ENCODE measurements at places on chromosomes 2 and 18. TPM values are rescaled to one million over a fixed set of nuclear protein-coding genes. Genes with fewer than 3 reads are reported as not detected.
A peak's percentile ranks its signal among the peaks of the same experiment; 100 is the strongest.

The UGT1A9 gene
- not detected for total RNA-seq

The PARD6G gene
- total RNA-seq, result 6.5 TPM

The CNDP1 gene
- total RNA-seq, result not detected

The LOXHD1 gene
- 2.7 TPM for total RNA-seq

The UGT1A7 gene
- total RNA-seq, result not detected

DNA sequence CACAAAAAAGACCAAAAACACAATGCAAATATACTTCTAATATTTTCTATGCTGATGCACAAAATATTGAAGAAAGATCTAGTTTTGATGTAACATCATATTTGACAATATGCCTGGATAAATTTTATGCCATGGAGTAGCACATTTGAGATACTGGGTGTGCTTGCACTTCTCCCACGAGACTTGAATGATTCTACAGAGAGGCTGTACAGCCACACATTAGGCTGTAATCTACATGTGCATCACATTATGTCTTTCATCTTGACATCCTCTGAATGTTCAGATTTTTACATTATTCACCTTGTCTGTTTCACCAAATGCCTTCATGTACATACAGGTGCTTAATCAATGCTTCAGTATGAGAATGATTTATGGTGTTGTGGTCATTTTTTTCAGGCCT is 756.4 kb upstream of the CDH7 start:
- no peak for DNase-seq
- H3K4me1 ChIP-seq, result no peaks in the 10 kb centered on the region
- H3K27me3 ChIP-seq, result no peaks in the 10 kb centered on the region

DNA sequence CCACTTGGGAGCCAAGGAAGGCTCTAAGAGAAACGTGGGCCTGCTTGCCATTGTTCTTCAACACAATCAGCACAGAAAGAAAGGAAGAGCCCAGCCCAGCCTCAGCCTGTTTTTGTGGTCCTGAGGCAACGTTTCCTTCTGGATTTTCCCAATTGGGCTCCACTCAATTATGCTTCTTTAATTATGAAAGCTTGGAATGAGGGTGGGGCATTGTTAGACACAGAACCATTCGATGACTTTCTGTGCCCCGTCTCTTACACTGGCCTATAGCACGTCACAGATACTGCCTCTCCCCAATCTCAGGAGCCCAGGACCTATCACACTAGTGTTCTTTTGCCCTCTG is 207.4 kb downstream of the ZFP36L2 start:
- peak overlapping the region; percentile 61 for H3K27ac ChIP-seq
- no peaks in the 10 kb centered on the region for H3K36me3 ChIP-seq
- H3K27me3 ChIP-seq, result no peaks in the 10 kb centered on the region
- DNase-seq, result no peak

GRCh38 chr2:120509991-120510735 is 164.2 kb downstream of the INHBB start:
- no peak for DNase-seq
- H3K36me3 ChIP-seq, result no peaks in the 10 kb centered on the region
- no peaks in the 10 kb centered on the region for H3K4me1 ChIP-seq
- no peak overlapping the region for H3K27ac ChIP-seq
- H3K27me3 ChIP-seq, result no peaks in the 10 kb centered on the region

DNA sequence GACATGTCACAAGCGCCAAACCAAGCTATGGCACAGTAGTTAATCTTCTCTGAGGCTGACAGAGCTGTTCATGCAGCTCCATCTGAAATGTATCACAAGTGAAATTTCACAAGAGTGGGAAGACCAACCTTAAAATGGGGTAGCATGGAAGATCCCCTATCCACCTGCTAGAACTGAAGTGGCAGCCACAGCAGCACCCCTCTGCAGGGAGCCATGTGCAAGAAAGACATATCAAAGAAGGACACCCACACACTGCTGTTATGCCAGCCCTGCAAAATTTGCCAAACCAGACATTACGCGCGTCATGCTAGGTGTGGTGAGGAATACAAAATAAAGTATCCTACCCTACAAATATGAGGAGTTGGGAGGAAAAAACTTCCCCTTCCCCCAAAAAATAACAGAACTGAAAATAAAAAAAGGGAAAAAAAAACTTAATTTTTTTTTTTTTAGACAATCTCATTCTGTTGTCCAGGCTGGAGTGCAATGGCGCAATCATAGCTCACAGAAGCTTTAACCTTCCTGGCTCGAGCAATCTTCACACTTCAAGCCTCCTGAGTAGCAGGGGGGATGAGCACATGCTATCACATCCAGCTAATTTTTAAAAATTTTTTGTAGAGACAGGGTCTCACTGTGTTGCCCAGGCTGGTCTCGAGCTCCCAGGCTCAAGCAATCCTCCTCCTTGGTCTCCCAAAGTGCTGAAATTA is 76.2 kb downstream of the STK39 start:
- H3K27me3 ChIP-seq, result no peaks in the 10 kb centered on the region
- DNase-seq, result no peak
- no peaks in the 10 kb centered on the region for H3K36me3 ChIP-seq
- H3K4me1 ChIP-seq, result peaks cover 4% of the 10 kb centered on the region

DNA sequence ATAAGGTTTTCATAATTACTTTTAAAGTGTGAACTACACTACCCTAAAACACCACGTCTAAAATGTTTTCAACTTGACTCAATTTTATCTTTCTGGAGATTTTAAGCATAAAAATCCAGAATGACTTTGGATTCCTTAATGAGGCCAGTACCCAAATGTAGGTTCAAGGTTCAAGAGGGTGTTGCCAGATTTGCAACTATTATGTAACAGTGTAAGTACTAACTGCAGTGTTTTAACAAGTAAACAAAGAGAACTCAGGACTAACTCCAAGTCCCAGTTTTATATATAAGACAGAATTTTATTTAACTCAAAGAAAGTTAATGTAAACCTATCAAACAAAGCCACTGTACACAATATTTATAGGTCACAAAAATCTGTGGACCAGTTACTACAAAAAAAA is 5.7 kb downstream of the HIBCH start:
- DNase-seq, result no peak
- H3K36me3 ChIP-seq, result peaks cover 11% of the 10 kb centered on the region

GRCh38 chr2:182968493-182968892 is 69.8 kb downstream of the NCKAP1 start:
- H3K27me3 ChIP-seq, result no peaks in the 10 kb centered on the region
- no peak overlapping the region for H3K27ac ChIP-seq
- no peak overlapping the region for H3K4me3 ChIP-seq
- H3K4me1 ChIP-seq, result no peaks in the 10 kb centered on the region
- DNase-seq, result no peak
- H3K36me3 ChIP-seq, result peaks cover 24% of the 10 kb centered on the region

DNA sequence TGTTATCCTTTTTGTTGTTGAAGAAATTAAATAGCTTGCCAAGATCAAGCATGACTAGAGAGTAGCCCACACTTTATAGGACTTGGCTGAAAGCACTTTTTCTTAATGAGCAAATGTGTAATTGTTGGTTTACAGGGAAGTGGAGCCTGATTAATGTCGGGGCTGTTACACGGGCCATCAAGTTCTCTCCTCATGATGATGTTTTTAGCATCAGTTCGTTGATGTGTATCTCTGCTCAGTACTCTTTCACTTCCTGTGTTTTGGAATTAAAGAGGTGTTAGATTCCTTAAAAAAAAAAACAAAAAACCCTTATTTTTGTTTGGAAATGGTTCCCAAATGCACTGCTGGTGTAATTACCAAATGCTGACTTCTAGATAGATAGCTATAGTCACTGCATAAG is 114.2 kb downstream of the PTPRM start:
- H3K27ac ChIP-seq, result no peak overlapping the region
- H3K4me3 ChIP-seq, result no peak overlapping the region
- no peaks in the 10 kb centered on the region for H3K27me3 ChIP-seq
- no peak for DNase-seq
- no peaks in the 10 kb centered on the region for H3K36me3 ChIP-seq

- DNase-seq, result peak; percentile 63
- H3K27ac ChIP-seq, result no peak overlapping the region
- H3K36me3 ChIP-seq, result no peaks in the 10 kb centered on the region
- no peaks in the 10 kb centered on the region for H3K27me3 ChIP-seq
- H3K4me3 ChIP-seq, result no peak overlapping the region
- peaks cover 52% of the 10 kb centered on the region for H3K4me1 ChIP-seq
Observed at GRCh38 chr2:8538531-8538930, 143.3 kb upstream of the ID2 start.

DNA sequence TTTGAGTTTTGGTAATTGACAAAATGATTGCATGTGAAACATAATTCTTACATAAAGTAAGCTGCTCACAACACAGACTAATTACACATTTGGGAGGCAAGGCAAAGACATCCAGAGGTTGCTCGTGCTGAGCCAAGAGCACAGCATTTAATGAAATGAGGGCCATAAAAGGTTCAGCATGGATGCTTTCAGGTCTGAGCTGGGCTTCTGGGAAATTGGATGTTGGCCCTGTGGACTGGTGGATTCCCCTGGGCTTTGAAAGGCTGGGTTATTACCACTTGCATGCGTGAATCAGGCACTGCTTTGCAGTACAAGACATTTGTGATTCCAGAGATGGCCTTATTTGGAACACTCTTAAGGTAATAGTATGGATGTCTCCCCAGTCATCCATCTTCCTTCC is 533.5 kb upstream of the NRP2 start:
- DNase-seq, result no peak
- H3K4me3 ChIP-seq, result no peak overlapping the region
- no peak overlapping the region for H3K27ac ChIP-seq

DNA sequence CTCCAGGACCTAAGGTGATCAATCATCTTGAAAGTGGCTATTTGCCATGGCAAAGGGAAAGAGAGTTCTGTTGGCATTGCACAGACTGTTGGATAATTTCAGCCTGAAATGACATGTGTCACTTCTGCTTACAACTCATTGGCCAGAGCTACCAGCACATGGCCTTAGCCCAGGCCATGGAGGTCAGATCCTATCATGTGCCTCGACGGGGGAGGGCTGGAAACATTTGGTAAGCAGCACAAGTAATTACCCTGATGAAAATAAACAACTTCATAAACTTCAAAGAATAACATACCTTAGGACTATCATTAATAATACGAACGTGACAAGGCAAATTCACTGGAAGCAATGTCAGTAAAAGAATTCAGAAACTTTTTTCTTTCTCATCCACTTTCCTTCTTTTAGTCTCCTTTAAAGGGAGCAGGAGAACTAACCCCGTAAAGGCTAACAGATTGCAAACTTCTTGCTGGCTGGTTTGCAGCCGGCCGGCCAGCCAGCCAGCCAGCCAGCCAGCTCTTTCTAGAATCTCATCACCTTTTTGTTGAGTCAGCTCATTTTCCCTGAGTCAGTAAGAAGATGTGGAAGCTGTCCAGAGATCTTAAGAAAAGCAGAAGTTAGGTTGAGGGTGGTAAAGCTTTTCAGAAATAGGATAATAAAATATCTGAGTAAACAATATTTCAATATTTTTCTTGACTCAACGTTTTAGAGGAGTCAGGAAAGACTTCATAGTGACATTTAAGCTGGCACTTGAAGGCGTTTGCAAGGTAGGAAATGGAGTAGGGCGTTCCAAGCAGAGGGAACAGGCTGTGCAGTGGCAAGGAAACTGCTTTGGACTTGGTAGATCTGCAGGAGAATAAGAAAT is 31.9 kb downstream of the CNRIP1 start:
- no peak overlapping the region for H3K4me3 ChIP-seq
- peak overlapping the region; percentile 40 for H3K27ac ChIP-seq
- no peaks in the 10 kb centered on the region for H3K36me3 ChIP-seq
- H3K27me3 ChIP-seq, result no peaks in the 10 kb centered on the region

GRCh38 chr2:173101687-173102086 is 26.0 kb downstream of the MAP3K20 start:
- no peaks in the 10 kb centered on the region for H3K4me1 ChIP-seq
- no peak overlapping the region for H3K27ac ChIP-seq
- H3K4me3 ChIP-seq, result no peak overlapping the region
- no peaks in the 10 kb centered on the region for H3K36me3 ChIP-seq
- no peaks in the 10 kb centered on the region for H3K27me3 ChIP-seq
- DNase-seq, result no peak

DNA sequence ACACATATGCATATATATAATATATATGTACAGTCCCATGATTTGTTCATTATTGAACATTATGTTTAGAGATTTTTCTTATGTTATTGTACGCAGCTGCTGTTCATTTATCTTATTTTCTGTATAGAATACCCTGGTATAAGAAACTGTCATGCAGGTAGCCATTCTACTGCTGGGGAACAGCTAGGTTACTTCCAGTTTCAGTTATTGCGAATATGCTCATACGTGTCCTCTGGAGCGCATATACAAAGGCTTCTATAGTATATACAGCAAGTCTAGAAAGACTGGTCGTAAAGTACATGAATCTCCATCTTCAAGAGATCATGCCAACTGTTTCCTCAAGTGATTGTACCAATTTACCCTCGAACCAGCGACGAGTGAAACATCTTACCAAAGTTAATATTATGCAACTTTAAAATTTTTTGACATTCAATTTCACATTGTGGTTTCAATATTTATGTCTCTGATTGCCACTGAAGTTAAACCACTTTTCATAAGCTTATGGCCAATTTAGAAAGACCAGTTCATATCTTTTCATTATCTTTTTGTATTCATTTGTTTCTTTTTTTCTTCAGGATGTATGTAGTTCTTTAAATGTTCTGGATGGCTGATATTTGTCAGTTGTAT is 53.5 kb downstream of the RDH14 start:
- no peak overlapping the region for H3K27ac ChIP-seq
- H3K27me3 ChIP-seq, result no peaks in the 10 kb centered on the region
- H3K4me1 ChIP-seq, result no peaks in the 10 kb centered on the region
- DNase-seq, result no peak

- no peak for DNase-seq
- H3K27me3 ChIP-seq, result no peaks in the 10 kb centered on the region
- H3K4me1 ChIP-seq, result peaks cover 15% of the 10 kb centered on the region
- no peak overlapping the region for H3K27ac ChIP-seq
Observed at GRCh38 chr2:128301021-128301420, 17.6 kb downstream of the HS6ST1 start.

DNA sequence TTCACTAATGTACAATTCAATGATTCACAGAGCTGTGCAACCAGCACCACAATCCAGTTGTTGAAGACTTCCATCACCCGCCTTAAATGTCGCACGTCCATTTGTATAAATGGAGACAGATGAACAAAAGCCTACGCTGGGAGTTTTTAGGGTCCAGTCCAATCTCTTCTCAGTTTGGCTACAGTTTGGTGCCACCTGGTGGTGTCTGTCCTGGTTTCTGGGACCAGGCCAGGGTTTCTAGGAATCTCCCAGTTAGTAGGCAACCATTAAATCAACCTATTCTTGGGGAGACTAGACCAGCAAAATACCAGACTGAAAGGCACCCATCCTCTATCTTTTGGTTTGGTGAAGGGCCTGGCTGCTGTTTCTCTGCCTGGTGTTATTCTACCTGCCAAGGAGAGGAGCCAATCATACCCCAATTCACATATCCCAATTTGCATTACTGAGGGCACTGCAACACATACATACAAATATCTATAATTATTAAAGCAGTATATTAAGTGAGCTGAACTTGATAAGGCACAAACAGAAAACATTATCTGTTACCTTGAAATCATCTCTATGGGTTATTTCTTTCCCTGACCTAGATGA is 3.2 kb upstream of the DDX1 start:
- no peak for DNase-seq
- H3K27ac ChIP-seq, result no peak overlapping the region
- H3K4me3 ChIP-seq, result no peak overlapping the region
